ENCODE measurements at places on chromosomes 3 and 15.

DNA sequence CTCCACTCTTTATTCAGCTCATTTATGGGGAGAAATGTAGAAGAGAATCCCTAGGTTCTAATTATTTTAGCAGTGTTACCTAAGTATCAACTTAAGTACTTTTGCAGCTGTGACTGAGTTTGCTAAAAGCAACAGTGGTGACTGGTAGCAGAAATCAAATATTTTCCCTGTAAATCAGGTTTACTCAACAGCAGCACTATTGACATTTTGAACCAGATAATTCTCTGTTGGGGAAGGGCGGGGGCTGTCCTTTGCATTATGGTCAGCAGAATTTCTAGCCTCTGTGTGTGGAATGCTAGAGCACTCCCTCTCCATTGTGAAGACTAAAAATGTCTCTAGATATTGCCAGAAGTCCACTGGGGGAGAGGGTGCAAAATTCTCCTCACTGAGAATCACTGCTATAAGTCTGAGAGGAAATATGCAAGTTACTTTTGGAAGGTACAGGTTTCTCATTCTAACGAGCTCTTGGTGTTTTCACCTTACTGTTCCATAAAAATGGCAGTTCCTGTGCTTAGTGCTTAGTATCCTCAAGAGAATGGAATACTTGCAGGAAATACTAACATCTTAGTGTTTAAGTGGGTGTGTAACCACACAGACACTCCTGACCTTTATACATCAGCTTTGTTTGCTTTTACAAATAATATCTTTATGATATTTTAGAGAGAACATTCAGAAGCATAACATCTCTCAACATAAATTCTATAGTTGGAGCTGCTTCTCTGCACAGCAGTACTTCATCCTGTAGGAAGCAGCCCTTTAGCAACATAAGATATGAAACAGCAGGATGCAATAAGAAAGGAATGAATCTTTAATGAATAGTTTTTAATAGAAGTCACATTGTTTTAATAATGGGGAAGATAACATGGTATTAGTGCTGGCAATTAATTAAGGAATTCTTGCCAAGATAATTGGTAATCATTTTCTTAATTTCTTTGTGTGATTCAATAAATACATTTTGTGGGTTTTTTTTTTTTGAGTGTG lies 246.5 kb upstream of the GOLIM4 start:
- no peak for DNase-seq

DNA sequence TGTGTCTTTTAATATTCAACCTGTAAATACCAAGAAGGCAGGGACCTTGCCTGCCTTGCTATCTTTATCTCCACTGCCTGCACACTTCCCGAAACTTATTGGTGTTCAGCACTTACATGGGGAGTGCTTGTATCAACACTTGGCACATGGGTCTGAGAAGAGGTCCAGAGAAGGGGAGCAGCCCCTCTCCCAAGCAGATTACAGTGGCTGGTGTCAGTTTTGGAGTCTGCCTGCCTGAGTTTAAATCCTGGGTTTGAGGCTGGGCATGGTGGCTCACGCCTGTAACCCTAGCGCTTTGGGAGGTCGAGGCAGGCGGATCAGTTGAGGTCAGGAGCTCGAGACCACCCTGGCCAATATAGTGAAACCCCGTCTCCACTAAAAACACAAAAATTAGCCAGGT lies 20.3 kb downstream of the MESD start:
- no peak for DNase-seq

DNA sequence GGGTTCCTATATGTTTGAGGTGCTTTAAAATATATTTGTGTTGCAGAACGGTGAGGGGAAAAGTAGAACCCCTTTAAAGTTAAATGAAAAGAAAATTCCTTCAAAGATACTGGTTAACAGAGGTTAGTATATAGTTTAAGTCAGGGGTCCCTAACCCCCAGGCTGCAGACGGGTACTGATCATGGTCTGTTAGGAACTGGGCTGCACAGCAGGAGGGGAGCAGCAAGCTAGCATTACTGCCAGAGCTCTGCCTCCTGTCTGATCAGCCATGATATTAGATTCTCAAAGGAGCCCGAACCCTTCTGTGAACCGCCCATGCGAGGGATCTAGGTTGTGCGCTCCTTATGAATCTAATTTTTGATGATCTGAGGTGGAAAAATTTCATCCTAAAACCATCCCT lies 37.5 kb upstream of the RFX7 start:
- no peak for DNase-seq

DNA sequence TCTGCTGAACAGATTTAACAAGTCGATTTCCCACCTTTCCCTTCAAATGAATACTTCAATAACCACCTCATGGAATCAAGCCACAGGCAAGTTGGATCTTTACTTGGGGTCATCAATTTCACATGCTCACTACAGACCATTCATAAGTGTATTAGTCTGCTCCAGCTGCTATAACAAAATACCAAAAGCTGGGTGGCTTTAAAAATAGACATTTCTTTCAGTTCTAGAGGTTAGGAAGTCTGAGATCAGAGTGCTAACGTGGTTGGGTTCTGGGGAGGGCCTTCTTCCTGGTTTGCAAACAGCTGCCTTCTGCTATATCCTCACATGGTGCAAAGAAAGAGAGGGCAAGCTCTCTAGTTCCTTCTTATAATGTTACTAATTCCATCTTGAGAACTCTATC lies 5.1 kb downstream of the GPR176 start:
- no peak for DNase-seq

- DNase-seq = no peak
Measured at GRCh38 chr3:14906355-14906971, 40.9 kb upstream of the NR2C2 start.

GRCh38 chr3:148265841-148266240 lies 431.9 kb upstream of the AGTR1 start:
- DNase-seq = no peak
